ENCODE measurements at places on chromosomes 1 and 21.

- DNase-seq = no peak
Measured at GRCh38 chr1:117681093-117681900, 75.4 kb downstream of the TENT5C start.

- DNase-seq = no peak
Measured at GRCh38 chr1:63774617-63775417, 1.0 kb downstream of the ROR1 start.

- no peak for DNase-seq
Measured at GRCh38 chr1:183074215-183074614, 51.0 kb downstream of the LAMC1 start.

DNA sequence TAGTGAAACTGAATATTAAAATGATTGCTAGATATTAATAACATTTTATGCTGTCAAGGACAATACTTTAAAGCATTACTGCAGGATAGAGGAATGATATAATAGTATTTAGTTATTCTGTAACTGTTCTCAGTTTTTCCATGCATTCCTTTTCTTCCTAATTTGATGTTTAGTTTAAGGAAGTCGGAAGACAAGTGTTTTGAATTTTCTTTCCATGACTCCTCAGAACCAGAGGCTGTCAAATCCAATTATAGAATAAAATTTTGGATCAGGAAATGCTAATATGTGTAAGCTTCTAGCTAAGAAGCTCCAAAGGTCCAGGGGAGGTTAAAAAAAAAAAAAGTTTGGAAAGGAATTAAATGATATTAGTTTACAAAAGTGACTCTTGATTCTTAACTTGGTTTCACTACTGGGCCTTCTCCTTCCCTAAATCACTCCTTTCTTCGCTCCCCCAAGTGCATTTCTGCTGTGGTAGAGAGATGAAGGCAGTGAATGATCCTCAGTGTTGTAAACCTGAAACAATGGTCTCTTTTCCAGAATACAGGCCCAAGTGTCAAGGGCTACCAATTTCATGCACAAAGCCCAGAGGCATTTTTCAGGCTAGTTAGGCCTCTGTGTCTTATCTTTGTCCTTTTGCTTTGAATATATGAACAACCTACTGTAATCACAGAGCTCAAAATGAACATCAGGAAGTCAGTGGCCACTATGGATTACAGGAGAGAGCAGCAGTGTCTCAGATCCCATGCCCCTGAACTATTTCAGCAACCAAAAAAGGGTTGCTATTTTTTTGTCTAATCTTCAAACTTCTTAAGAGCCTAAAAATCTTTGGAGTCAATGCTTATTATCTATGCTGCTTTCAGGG lies 6.2 kb downstream of the ADSS2 start:
- DNase-seq = no peak

DNA sequence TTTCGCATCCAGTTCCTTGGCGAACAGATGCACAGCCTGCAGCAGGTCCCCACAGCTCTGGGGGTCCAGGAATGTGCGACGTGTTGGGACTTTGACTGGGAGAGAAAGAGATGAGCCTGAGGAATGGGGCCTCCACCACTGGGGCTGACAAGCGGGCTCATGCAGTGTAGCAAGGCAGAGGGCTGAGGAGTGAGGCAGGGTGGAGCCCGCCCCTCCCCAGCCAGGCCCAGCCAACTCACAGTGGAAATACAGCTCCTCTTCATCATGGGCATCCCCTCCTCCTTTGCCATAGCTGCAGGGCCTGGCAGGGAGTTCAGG lies 30.7 kb downstream of the CDCA8 start:
- no peak for DNase-seq
